ENCODE measurements at places on chromosomes 7 and 10.

- no peak for DNase-seq
Observed at GRCh38 chr7:150957133-150958020, 20.7 kb downstream of the KCNH2 start.

DNA sequence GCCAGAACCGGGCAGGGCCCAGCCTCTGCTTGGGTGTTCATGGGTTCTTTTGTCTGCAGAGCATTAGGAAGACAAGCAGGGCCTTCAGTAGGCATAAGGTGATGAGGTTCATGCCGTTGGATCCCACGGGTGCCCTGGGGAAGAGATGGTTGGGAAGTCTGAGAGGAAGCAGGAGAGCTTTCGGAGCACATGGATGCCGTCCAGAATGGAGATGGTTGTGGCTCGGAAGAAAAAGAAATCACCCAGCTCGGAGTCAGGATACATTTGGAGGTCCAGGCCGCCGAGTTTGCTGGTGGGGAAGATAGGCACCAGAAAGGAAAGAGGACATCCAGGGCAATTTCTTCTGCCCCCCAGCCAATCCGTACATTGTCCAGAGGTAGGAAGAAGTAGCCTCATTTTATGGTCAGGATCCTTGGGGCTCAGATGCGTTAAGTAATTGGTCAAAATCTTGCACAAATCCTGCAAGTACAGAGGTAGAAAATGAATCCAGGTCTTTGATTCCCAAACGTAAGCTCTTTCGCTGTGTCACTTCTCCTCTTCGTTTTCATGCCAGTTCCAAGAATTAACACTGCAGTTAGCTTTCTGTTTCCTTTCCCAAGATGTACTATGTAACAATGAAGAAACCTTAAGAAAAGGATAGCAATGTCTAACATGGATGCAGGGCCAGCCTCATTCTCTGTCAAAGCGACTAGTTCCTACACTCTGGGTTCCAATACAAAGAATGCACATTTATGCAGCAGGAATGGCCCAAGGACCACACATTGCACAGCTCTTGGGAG is 147.8 kb upstream of the KLF6 start:
- no peak for DNase-seq

GRCh38 chr10:123795846-123796590 is 95.6 kb downstream of the CPXM2 start:
- no peak for DNase-seq

DNA sequence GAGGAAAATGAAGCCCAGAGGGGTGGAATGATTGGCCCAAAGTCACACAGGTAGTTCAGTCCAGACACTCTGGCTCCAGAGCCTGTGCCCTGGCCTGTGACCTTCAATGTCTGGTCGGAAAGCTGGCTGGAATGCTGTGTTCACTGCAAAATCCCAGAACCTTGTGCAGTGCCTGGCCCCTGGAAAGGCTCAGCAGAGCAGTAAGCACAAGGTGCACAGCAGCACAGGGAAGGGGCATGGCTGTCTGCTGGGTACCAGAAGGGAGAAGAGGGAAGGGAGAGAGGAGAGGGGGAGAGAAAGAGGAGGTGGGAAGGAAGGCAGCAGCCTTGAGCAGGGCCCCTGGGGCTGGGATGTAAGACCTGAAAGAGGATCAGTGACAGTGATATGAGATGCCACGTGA is 28.4 kb upstream of the C10orf71 start:
- no peak for DNase-seq

DNA sequence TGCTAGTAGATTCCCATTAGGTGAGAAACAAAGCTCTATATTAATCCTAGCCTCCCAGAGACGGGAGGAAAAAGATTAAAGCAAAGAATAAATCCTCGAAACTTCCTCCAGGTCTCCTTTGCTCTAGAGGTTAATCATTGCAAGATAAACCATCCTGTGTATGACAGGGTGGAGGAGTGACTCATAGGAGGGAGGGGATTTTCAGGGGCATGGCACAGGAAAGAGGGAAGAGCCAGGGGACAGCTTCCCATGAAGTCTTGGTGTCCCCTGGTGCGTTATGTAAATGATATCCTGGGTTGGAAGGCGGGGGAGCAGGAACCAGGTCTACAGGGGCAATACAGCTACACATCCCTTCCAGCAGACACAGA is 780 bp downstream of the CYP3A5 start:
- no peak for DNase-seq

DNA sequence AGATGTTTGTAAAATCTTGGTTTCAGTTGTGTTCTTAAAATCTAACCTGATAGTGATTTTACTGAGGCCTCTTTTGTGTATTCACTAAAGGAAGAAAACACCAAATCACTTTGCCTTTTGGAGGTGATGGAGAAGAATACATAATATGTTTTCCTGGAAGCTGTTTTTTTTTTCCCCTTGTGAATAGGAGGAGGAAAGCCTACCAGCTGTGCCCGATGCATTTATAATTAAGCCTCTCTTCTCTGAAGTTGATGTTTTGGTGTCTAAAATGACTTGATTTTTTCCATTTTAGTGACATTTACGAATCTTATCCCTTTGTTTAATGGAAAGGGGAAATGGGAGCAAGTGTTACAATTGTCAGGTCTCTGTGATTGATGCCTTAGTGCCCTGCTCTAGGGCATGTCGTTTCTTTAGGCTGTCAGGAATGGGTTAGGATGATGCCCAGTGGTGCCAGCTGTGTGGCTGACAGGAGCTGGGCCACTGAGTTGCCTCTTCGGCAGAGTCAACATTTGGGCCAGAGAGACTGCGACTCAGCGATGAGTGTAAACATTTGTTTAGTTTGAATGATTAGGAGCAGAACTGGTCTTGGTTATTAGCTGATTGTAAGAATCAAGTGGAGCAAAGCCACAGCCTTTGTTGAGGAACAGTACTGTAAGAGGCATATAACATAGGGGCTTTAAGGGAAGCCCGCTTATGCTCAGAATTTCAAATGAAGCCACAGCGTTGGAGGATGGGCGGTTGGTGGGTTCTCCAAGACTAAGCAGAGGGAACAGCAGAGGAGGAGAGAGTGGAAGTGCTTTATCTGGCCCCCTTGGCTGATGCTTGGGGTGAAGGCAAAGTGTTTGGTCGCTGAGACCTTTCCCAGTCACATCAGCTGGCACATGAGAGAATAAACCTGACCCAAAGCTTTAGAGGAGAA is 81.6 kb downstream of the CDK14 start:
- DNase-seq, result no peak

GRCh38 chr7:64883113-64883905 is 19.8 kb upstream of the ZNF273 start:
- DNase-seq, result no peak

GRCh38 chr7:94400022-94400421 is 5.3 kb downstream of the COL1A2 start:
- DNase-seq, result no peak

DNA sequence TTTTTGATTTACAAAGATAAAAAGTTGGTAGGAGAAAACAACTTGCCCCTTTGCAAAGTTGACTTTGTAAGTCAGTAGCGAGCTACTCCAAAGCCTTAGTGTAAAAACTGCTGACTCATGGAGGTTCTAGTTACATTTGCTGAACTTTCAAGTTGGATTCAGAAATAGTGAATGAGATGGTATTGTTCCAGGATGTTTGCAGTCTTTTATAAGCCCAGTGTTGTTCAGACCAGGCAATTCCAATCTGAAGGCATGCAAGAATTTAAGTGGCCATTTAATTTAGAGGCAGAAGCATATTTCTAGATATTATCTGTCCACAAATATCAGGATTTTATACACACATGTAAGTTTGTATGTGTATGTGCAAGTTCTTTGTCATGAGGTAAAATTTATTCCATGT is 21.6 kb downstream of the TES start:
- no peak for DNase-seq
